Stimulated activated CD4-positive, alpha-beta T cell treated with anti-CD3 and anti-CD28 coated beads, Interleukin-15, amount 100 ng/mL, for 48 hours (primary cell): ENCODE measurements at places on chromosomes 13 and 19.

DNA sequence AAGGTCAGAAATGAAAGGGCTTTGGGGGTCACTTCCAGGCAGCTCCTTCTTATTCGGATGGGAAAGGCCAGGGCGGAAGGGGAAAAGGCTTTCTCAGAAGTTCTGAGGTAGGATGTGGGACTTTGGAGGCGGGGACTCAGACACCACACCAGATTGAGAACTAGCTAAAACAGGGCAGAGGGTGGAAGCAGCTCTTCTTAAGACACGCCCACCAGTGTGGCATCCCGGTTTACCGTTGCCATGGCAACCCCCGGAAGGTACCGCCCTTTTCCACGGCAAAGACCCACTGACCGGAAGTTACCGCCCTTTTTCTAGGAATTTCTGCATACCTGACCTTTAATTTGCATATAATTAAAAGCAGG, 3.8 kb upstream of the LILRA5 start:
- DNase-seq = no peak

DNA sequence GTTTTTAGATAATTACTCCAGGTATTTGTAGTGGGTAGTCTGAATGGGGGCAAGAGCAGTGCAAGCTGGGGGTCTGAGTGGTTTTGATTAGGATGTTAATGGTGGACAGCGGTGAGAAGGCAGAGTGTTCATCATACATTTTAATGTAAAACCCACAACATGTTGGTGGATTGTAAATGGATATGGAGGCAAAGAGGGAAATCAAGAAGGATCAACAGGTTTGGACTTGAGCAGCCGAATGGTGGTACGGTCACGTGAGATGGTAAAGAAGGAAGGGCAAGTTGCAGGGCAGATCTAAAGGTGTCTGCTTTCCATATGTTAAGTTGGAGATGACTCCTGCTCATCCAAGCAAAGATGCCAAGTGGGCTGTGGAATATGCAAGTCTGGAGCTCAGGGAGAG, 9.5 kb downstream of the ZNF30 start:
- DNase-seq = no peak

DNA sequence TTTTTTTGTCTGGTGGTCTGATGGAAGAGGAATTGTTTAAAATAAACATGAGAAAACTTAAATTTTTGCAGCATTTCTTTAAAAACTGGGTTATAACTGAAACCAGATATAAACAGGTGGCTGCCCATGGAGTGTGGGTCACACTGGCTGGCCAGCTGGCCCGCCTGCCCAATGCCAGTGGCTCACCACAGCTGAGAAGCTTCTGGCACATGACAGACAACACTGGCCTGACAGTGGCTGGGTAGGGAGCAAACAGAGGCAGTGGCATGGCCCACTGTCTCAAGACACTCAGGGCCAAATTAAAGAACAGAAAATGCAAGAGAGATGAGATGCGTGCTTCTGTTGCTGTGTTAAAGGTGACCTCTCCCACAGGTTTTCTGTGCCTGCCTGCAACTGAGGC, 3.1 kb upstream of the SLC35E1 start:
- no peak for DNase-seq

- DNase-seq = no peak
Observed at GRCh38 chr19:1789261-1790041, 22.6 kb downstream of the ATP8B3 start.
